ENCODE measurements at places on chromosomes 16 and 17.
A peak's percentile ranks its signal among the peaks of the same experiment; 100 is the strongest.

DNA sequence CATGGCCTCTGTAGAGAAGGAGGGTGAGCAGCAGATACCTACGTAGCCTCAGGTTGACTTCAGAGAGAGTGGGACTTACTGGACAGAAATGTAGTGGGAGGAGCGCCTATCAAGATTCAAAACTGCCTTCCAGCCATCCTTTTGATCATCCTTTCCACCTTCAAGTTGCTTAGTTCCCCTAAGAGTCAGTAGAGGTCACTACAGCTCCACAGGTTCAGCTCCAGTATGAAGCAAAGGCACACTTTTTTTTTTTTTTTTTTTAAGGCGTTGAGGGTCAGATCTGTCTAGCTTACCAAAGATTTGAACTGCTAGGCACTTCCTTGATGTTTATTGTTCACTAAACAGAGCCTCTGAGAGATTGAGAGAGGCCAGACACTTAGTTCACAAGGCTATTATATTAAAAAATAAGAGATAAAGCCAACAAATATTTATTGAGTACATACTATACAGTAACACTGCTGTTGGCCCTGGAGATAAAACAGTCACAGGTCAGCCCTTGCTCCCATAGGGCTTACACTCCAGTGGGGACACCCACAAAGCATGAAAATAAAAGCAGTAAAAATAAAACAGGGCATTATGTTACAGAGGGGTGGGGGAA is 3.1 kb downstream of the RNF227 start:
- peaks cover 36% of the 10 kb centered on the region for H3K36me3 ChIP-seq
- no peaks in the 10 kb centered on the region for H3K27me3 ChIP-seq
- DNase-seq, result no peak
- no peak overlapping the region for H3K4me3 ChIP-seq

GRCh38 chr17:20235747-20236146 is 226.6 kb downstream of the SPECC1 start:
- H3K4me3 ChIP-seq, result no peak overlapping the region
- no peak overlapping the region for H3K27ac ChIP-seq
- no peaks in the 10 kb centered on the region for H3K27me3 ChIP-seq
- no peak for DNase-seq
- peaks cover 7% of the 10 kb centered on the region for H3K36me3 ChIP-seq

GRCh38 chr16:68047987-68048386 is 24.9 kb downstream of the DUS2 start:
- H3K27ac ChIP-seq, result peak overlapping the region; percentile 30
- no peaks in the 10 kb centered on the region for H3K27me3 ChIP-seq
- peaks cover 67% of the 10 kb centered on the region for H3K36me3 ChIP-seq
- no peak overlapping the region for H3K4me3 ChIP-seq
- peaks cover 36% of the 10 kb centered on the region for H3K4me1 ChIP-seq

DNA sequence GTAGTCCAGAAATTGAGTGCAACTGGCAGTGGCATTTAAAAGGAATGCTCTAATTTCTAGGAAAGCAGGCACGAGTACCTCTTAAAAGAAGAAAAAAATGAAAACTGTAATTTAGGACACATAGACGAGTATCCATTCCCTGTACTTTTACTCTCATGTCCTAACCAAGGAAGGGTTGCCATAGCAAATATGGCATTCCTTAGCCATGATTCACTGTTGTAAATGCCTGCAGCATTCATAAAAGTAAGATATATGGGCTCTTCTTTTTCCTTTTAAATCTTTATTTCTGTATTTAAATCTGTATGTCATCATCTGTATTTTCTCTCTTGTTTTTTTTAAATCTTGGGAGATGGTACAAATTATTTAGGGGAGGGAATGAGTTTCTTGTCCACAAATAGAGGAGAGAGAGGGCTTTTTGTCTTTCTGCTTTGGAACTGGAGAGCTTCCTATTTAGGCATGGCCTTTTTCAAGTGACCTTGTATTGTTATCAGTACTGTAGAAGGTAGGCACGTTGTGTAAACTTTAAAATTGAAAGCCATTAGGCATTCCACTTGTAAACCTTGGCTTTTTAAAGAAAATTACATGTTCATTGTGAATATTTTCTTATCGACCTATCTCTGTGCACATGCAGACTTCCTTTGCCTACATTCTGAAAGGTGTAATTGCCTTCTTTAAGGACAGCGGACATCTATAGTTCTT is 50.0 kb downstream of the TENT4B start:
- no peak overlapping the region for H3K4me3 ChIP-seq
- H3K36me3 ChIP-seq, result no peaks in the 10 kb centered on the region
- H3K27me3 ChIP-seq, result no peaks in the 10 kb centered on the region
- no peak overlapping the region for H3K27ac ChIP-seq

DNA sequence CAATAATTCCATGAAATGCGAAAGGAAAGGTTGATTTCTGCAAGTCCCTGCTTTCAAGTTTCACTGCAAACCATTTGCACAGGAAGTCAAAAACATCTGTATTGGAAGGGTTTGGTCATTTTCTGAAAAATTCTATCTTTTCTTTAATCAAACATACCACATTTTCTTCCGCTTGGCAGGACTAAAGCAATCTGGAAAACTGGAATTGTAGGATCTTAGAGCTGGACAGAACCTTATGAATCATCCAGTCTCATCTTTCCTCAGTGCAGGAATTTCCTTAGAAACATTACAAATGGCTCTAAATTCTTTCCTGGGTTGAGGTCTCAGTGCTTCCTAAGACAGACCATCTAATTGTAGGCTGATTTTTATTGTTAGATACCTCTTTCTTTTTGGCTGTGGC is 111.5 kb upstream of the ELAC2 start:
- H3K27me3 ChIP-seq, result no peaks in the 10 kb centered on the region
- no peak for DNase-seq
- no peak overlapping the region for H3K4me3 ChIP-seq

- no peaks in the 10 kb centered on the region for H3K27me3 ChIP-seq
- DNase-seq, result no peak
- H3K36me3 ChIP-seq, result no peaks in the 10 kb centered on the region
- H3K4me1 ChIP-seq, result peaks cover 39% of the 10 kb centered on the region
- H3K4me3 ChIP-seq, result no peak overlapping the region
Measured at GRCh38 chr16:68473358-68474070, 25.2 kb upstream of the SMPD3 start.

GRCh38 chr16:77288222-77288621 is 89.0 kb downstream of the SYCE1L start:
- no peaks in the 10 kb centered on the region for H3K4me1 ChIP-seq
- no peak for DNase-seq
- H3K27me3 ChIP-seq, result peaks cover 6% of the 10 kb centered on the region
- H3K4me3 ChIP-seq, result no peak overlapping the region
- no peak overlapping the region for H3K27ac ChIP-seq
- no peaks in the 10 kb centered on the region for H3K36me3 ChIP-seq

DNA sequence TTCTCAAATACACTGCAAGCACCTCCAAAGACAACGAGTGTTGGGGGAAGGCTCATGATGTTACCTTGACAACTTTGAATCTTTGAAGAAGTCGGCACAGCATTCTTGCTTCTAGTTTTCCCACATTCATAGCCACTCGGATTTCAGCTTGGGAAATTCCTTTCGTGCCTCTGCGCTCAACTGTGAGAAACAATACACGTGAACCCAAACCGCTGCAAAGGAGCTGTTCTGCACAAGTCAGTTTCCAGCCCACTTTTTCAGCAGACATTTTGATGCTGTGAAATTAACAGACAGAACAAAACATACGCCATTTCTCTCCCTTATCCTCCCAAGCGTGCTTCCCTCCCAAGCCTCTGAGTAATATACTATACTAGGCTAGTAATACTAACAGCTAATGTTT is 41.2 kb downstream of the GTF3C1 start:
- no peak overlapping the region for H3K4me3 ChIP-seq
- peaks cover 96% of the 10 kb centered on the region for H3K36me3 ChIP-seq
- no peak for DNase-seq
- no peak overlapping the region for H3K27ac ChIP-seq
- H3K4me1 ChIP-seq, result no peaks in the 10 kb centered on the region
